ENCODE measurements at places on chromosomes 7 and 10.

- peak; percentile 71 for DNase-seq
Observed at GRCh38 chr7:1176891-1177373, 16.9 kb upstream of the ZFAND2A start.

GRCh38 chr10:21174715-21175495 is 277.8 kb upstream of the NEBL start:
- peak; percentile 10 for DNase-seq

DNA sequence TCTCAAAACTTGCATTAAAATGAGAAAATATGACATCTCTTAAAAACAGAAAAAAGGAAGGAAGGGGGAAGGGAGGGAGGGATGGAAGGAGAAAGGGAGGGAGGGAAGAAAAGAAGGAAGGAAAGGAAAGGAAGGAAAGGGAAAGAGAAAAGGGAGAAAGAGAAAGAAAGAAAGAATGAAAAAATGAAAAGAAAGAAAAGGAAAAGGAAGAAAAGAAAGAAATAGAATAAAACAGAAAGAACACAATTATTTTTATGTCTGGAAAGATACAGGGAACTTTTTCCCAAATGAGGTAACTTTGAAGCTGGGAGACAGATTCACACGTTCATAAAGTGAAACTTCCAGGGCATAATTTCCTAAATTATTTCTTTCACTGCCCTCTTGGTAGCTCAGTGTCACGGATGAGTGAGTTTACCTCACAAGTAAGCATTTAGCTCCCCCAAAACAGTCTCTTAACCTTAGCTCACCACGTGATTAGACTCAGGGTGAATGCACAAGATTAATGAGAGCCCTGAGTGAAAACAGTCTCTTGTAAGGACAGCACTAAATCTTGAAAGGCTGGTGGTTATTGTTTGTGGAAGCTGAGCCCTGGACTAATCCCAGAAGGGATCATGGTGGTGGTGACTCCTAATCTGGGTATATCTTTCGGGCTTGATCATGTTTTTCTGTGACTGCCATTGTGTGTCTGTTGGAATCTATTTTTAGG is 74.1 kb upstream of the HDAC9 start:
- peak; percentile 79 for DNase-seq

DNA sequence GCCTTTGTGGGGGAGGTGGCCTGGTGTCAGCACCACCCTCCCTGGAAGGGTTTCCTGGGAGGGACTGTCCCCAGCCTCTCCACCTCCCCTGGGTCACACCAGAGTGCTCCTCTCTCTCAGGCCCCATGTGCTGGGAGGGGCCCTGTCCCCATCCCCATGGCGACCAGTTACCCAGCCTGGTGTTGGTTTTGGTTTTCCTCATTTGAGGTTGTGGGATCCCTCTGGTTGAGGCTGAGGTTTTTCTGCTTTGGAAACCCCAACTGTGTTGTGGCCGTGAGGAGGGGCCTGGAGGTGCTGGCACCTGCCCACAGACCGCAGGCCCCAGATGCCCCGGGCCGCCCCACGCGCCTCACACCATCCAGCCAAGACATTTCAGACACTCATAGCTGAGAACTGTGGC is 106.3 kb downstream of the GRK5 start:
- no peak for DNase-seq

DNA sequence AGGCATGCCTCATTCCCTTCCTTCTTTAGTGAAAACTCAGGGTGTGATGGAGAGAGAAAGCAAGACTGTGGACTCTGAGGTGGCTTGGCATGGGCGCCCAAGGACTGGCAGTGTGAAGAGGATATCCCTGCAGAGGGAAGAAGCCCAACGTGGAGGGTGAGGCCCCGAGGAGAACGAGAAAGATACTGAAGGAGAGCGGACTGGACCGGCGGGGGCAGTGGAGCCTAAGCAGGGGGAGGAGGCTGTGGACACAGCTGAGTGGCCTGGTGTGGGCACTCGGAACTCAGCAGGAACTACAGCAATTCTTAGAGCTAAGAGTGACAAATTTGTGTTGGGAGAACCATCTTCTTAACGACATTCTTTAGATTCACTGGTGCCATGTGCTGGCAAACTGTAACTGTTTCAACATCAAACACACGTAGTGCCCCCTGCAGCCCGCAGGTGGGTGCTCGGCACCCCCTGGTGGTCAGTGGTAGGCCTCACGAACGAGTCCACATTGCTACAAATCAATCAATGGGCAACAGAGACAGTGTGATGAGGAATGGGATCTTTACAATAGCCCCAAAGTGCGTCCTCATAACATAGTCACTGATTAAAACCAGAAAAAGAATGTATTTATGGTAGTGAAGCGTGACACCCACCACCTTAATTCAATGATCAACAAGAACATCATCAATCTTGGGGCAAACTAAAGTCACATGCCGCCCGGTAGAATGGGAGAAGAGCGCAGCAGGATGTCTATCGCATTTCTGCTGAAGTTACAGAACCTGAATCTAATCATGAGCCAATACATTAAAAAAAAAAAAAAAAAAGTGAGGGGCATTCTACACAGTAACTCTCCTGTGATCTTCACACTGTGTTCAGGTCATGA is 2.0 kb upstream of the SFTPA1 start:
- DNase-seq, result peak; percentile 67

DNA sequence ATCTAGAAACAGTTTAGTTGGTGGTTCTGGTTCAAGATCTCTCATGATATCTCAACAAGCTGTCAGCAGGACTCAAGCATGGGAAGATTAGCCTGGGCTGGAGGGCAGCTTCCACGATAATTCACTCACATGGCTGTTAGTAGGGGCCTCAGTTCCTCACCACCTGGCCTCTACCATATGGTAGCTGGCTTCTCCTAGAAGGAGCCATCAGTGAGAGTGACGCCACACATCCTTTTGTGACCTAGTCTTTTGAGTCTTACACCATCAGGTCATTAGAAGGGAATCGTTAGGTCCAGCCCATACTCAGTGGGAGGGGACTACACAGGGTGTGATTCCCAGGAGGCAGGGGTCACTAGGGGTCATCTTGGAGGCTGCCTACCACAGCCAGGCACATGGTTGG is 239.3 kb upstream of the PLPP4 start:
- DNase-seq, result peak; percentile 81

DNA sequence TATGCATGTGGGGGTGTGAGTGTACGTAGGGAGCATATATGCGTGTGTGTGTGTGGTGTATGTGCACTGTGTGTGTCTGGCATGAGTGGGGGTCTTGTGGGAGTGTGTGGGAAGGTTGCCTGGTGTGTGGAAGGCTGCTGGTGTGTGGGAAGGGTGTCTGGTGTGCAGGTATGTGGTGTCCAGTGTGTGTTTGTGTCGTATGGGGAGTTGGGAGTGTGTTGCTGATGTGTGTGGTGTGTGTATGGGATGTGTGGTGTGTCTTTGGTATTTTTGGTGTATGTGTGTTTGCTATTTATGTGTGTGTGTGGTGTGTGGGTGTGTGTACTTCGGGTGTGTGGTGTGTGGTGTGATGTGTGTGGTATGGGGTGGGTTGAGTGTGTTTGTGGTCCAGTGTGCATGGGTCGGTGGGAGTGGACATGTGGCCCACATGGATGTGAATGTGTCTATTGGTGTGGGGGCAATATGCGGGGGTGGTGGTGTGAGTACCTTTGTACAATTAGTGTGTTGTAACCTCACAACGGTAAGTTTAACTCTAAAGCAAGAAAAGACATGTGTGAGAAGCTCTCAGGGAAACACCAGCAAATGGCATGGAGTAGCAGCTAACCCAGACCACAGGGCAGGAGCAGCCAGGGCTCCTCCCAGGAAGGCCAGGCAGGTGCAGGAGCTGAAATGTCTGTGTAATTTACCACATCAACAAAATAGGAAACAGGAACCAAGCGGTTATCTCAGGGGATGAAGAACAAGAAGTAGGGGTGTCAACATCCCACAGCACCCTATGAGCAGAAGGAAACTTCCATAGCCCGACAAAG is 11.9 kb downstream of the ANTXRL start:
- DNase-seq, result no peak

DNA sequence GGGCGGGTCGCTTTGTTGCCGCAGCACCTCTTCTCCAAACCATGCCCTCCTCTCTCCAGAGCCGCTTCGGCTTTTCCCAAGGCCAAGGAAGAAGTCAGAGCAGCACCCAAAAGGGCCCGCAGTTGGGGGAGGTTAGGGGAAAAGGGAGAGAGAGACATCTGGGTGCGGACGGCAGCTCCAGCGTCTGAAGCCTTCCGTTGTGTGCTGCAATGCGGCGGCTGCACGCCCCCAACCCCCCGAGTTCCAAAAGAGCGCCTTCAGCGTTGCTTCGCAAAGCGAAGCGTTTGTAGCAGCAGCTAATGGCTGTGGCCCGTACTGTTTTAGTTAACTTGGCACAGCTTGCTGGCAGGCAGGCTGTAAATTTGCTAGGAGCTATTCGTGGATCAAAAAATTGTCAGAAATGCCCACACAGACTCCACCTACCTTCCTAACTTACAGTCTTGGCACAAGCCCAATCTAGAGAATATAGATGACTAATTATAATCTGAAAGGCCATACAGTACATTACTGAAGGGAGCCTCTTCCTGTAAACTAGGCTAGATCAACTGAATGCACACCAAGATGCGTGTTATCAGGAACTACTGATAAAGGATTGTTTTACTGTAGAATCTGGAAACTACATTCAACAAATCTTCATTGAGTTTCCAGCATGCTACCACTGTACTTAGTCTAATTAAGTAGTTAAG is 1.1 kb upstream of the KBTBD2 start:
- peak; percentile 46 for DNase-seq

- no peak for DNase-seq
Observed at GRCh38 chr10:71742301-71743088, 22.9 kb upstream of the C10orf105 start.

Data from WERI-Rb-1 (cell line).